H4 (cell line): ENCODE measurements at places on chromosomes 7 and 10.

DNA sequence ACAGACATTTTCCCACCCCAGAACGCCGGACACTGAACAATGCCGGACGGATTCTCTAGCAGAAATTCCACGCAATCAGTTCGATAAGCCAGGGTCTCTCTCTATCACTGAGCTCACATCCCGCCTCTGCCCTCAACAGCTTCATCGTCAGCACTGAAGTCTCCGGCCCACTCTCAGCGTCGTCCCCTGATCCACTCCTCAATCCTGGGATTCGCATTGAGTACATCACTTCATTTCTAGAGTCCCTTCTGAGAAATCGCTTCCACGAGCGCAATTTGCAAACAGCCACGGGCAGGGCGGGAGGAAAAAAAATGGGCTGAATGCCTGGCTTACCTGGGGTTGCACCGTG is 365 bp downstream of the YME1L1 start:
- DNase-seq, result peak; percentile 3

DNA sequence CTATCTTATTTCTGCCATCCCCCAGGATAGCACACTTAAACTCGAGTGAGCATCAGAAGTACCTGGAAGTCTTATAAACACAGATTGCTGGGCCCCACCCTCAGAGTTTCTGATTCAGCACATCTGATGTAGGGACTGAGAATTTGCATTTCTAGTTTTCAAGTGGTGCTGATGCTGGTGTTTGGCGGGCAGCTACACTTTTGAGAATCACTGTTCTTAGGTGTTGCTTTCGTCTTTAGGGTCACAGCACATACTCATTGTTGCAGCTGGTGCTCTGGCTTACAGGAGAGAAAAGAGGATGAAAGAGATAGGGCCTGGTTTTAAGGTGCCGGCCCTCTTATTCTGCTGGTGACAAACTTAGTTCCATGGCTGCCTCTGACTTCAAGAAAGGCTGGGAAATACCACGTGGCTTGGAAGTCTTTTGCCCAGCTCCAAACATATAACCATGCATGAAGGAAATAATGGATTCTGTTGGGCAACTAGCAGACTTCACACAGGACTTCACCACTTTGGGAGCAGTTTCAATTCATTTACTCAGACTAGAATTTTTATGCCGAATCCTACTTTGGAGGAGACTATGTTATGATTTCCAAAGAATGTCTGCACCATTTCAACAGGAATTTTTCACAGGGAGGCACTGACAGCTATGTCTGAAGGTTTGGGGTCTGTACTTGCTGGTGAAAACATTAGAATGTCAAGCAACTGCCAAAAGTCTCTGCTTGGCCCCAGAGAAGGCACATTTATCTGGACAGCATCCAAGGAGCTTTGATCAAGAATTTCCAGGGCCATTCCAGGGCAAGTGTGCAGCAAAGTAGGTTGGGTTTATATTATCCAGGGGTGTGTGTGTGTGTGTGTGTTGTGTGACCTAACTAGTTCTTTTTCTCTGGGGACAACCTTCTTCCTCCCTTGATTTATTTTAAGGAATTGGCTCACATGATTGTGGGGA is 6.9 kb upstream of the MINDY4 start:
- DNase-seq, result no peak

DNA sequence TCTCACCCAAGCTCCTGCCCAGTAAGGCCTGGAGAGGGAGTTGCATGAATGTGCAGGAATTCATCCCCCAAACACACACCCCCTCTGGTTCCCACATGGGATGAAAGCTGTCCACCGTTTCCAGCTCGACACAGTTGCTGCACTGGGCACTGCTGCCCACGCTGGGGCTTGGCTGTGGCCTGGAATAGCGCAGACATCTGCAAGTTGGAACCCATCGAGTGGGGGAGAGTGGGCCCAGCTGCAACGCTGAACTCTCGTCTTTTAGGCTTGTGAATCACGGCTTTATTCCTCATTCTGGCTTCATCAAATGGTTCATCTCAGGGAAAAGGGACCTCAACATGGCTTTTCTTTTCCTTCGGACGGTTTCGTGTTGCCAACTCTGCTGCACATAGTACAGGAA is 264.7 kb downstream of the DNAJB6 start:
- DNase-seq, result no peak

DNA sequence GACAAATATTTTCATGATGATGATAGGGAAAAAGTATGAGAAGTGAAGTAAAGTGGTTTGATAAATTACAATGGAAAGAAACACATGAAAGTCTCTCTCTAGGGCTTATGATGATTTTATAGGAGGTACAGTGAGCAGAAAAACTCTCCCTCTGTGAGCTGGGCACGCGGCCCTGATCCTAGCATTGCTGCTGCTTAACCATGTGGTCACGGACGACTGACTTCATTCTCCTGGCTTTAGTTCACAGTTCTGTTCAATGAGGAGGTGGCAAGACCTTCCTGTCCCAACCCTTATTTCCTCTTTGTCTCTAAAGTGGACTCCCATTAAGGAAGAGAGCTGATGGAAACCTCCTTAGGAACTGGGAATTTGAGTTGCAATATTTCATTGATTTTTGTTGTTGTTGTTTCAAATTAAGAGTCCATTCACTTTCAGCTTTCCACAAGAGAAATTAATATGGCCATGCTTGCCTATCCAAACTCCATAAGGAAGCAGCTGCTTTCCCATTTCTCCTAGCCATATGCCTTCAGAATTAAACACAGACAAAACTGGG is 8.2 kb upstream of the PON3 start:
- DNase-seq, result no peak

DNA sequence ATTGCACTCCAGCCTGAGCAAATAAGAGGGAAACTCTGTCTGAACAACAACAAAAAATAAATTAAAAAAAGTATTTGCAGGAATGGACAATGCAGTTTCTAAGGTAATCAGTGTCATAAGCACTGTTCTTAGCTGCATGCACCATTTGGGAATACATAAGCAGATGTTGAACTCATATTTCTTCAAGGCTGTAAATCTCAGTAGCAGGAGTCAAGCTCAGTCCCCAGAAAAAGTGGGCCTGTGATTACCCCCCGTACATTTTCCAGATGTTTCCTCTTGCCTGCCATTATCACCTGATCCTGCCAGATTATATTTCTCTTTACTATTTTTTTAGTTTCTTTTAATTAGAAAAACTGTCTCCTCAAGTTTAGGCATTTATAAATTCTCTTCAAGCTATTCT is 667.6 kb upstream of the ANKRD30A start:
- DNase-seq, result no peak

GRCh38 chr7:139595806-139596205 is 72.3 kb downstream of the CLEC2L start:
- no peak for DNase-seq

GRCh38 chr10:113309791-113310190 is 243.1 kb upstream of the HABP2 start:
- DNase-seq, result no peak

DNA sequence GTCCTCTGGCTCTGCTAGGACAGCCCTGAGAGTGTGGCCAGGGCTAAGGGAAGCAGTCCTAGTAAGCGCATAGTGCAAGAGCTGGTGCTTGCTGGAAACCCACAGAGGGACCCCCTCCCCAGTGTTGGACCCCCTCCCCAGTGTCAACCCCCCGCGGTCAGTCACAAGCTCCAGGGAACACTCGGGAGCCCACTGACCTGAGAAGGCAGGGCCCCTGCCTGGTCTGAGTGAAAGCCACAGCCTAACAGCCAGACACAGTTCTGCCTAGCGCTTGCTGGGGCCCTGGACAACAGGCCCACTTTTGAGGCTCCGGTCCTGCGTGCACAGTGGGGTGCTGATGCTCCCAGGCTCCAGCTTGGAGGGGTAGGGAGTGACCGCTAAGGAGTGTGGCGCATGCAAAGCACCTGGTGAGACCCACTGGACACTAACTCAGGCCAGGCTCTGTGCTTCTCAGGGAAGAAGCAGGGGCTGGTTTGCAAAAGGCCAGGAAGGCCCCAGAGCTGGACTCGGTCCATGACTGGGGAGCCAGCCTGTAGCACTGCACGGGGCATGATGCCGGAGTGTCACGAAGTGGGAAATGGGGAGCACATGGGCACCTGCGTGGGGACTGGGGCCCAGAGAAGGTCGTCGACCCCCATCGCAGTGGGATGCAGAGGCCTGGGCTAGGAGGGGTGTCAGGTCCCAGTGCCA is 175.8 kb upstream of the PPP2R2D start:
- DNase-seq, result no peak

- DNase-seq, result no peak
Measured at GRCh38 chr7:43753271-43753810, 5.1 kb upstream of the BLVRA start.

DNA sequence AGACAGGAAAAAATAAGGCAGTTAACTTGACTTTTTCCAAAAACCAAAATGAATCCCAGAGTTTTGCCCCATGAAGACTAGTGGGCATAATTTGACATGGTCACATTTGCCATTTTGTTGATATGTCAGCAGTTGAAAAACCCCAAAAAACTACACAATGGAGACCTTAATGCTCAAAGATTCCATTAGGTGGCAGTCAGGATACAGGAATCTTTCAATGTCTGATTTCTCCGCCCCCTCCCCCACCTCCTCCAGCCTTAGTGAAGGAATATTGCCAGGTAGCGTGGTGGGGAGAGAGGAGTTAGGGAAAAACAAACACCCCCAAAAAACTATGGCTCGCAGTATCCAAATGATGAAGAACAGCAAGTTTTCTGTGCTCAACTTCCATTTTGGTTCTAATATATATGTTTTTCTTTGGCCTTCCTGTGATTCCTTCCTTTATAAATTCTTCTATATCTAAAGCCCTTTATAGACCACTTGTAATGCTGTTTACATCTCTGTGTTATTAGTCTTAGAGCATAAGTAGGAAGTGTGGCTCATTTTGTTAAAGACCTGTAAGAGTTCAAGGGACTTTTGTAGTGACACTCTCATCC is 6.7 kb upstream of the SMNDC1 start:
- peak; percentile 60 for DNase-seq

GRCh38 chr7:131602994-131603372 is 46.6 kb upstream of the PODXL start:
- DNase-seq, result no peak

- DNase-seq, result no peak
Measured at GRCh38 chr7:92464515-92464914, 13.2 kb downstream of the ERVW-1 start.

- no peak for DNase-seq
Measured at GRCh38 chr10:132520177-132520811, 17.3 kb upstream of the INPP5A start.

GRCh38 chr7:51587604-51588003 is 271.0 kb upstream of the COBL start:
- DNase-seq, result no peak

DNA sequence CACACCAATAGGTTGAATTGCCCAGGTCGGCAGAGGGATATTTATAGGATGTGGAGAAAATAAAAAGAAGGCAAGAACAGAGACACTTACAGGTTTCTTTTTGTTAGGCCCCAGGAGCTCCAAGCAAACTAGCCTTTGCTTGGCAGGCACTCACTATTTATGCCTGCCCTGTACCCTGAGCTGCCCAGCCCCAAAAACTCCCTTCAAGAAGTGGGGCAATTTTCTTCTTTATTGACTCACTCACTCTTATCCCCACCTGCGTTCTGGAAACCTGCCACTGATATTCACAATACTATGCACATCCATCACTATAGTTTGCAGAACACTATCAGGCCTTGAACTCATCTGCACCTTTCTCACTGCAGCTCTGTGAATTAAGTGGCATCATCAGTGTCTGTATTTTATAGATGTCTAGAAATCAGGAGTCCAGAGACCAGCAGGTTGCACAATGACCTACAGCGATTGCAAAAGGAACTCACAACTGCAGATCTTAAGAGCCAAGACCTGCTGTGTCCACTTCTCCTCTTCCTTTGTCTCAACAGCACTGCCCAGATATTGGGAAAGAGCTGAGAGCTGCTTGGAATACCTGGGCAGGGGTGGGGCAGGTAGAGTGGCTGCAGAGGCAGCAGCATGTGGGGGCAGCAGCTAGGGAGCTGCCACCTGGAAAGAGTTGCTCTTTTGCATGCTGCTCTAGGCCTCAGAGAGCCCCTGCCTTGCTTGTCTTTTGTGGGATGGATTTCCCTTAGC is at the start of gene SFTPD:
Gene SFTPD, minus strand, starts transcription at position 130 of the 747 bp plus-strand sequence. CDS start 2,446 bp downstream, outside the sequence.
- DNase-seq, result no peak

- DNase-seq, result no peak
Measured at GRCh38 chr10:70602665-70603448, at the start of gene PRF1. Gene PRF1, minus strand, starts transcription at chr10:70602741. Its CDS starts 1,839 bp downstream, at chr10:70600902.

GRCh38 chr7:42017349-42017986 is 219.5 kb downstream of the GLI3 start:
- no peak for DNase-seq

DNA sequence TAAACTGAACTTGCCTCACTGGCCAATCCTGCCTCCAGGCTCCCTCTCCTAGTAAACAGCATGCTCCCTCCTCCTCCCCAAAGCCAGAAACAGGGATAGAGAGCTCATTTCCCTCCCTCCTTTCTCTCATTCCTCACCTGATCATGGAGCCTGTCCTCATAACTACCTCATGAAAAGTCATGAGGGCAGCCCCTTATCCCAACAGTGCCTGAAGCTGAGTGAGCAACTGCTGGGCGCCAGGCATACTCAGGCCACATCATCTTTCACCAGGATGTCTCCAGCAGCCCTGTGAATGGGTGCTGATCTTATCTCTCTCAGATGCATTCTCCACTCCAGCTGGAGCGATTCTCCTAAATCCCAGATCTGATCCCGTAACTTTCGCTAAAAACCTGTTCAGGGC is 307.2 kb downstream of the PRPF18 start:
- DNase-seq, result no peak

GRCh38 chr7:101125989-101126650 is 784 bp upstream of the SERPINE1 start:
- peak; percentile 84 for DNase-seq

GRCh38 chr7:157693521-157694375 is 356.9 kb downstream of the DNAJB6 start:
- no peak for DNase-seq

DNA sequence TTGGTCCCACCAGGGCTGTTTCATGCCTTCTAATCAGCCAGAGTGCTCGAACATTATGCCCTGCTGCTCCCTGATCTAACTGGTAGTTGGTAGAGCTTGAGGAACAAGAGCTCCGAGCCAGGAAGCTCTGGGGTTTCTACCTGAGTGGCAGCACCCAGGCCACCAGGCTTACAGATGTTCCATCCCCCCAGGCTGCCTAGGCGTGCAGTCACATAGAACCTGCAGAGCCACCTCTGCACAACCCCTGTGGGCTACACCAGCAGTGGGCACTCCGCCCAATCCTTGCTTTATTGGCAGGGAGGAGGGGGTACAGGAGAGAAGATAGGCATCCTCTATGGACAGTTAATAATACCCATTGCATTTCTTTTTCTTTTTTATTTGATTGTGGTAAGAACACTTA is 21.8 kb downstream of the MAP3K8 start:
- no peak for DNase-seq

GRCh38 chr7:25495342-25496250 is 267.3 kb upstream of the NPVF start:
- no peak for DNase-seq

DNA sequence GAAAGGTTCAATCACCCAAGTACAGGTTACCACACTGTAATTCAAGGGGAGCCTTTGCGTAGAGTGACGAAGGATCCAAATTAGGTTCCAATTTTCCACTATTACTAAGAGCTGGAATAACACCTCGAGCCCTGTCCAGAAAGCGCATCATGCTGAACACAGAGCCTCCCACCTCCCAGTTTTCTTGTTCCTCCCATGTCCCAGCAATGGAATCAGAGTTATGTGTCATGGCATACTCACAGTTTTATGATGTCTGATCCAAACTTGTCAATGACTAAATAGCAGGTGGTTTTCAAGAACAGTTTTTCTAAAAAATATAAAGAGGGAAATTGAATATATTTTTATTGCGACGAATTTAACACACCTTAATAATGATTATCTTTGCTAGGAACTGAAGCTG is 50.6 kb downstream of the AOAH start:
- DNase-seq, result no peak
